ENCODE measurements at places on chromosomes 6 and 20.

- no peak for DNase-seq
Measured at GRCh38 chr6:63573899-63574553, 1.7 kb downstream of the LOC128125822 start.

- DNase-seq = no peak
Measured at GRCh38 chr6:137452333-137452894, 41.8 kb downstream of the OLIG3 start.

GRCh38 chr20:62437496-62437895 is 10.2 kb upstream of the RBBP8NL start:
- no peak for DNase-seq

DNA sequence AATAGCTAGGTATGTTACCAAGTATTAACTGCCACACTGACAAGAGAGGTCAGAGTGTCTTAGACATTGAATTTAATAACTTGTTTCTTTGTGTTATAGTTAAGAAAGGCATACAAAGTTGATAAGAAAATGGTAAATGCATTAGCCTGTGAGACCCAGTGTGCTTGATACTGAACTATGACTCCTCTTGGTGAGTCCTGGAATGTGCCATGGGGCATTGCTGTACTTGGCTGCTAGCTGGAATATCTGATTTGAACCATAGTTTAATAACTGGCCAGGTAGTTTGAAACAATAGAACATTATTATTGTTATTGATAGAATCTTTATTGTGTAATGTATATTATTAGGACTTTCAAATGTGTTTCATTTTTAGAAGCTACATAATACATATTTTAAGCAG is 70.0 kb downstream of the ZFAND3 start:
- no peak for DNase-seq

DNA sequence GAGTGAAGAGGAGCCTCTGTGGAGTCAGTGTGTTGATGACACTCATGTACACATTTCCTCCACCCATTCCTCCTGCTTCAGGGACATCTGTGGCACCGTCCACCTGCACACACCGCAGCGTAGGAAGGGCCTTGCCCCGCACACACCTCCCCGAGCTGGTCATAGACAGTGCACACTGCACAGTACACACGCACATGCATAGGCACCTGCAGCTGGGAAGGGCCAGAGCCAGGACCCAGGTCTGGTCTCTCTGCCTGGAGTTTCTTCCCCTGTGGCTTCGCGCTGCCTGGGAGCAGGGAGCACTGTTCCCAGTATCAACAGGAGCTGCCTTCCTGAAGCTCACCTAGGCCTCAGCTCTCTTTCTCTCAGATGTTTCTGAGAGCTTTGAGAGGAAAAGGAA is 340.5 kb downstream of the TAF4 start:
- DNase-seq = no peak

- no peak for DNase-seq
Measured at GRCh38 chr6:169802790-169803189, 51.4 kb downstream of the ERMARD start.

- DNase-seq = no peak
Measured at GRCh38 chr6:135938576-135939207, 87.2 kb downstream of the PDE7B start.

DNA sequence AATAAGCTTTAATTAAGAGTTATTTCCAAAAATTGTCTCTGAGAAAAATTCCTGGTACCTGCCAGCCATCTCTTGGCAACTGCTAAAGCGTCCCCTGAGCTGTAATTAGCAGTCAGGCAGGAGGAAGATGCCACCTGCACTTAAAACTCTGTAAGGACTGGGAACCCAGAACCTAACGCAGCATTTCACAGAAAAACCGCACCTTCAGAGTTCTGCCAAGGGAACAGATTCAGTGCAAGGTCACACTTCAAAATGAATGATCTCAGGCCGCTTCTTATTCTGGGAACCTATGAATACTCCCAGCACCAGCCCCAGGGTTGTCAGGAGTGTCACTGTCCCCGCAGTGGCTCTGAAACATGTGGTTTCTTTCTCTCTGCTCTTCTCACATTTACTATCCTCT is 36.7 kb downstream of the INSM1 start:
- DNase-seq = no peak

GRCh38 chr6:3271756-3272155 is 13.0 kb downstream of the PSMG4 start:
- no peak for DNase-seq

DNA sequence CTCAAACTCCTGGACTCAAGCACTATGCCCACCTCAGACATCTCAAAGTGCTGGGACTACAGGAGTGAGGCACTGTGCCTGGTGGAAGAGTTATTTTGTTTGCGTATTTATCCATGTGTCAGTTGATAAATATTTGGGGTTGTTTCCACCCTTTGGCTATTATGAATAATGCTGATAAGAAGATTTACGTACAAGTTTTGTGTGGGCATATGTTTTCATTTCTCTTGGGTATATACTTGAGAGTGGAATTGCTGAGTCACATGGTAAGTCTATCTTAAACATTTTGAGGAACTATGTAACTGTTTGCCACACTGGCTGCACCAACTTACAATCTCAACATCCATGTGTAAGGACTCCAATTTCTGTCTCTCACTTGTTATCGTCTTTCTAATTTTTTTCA is 200.3 kb downstream of the RNGTT start:
- no peak for DNase-seq

- peak; percentile 75 for DNase-seq
Measured at GRCh38 chr6:122491919-122492555, 20.4 kb upstream of the SERINC1 start.

- DNase-seq = no peak
Measured at GRCh38 chr6:144335311-144335861, 50.3 kb downstream of the UTRN start.

DNA sequence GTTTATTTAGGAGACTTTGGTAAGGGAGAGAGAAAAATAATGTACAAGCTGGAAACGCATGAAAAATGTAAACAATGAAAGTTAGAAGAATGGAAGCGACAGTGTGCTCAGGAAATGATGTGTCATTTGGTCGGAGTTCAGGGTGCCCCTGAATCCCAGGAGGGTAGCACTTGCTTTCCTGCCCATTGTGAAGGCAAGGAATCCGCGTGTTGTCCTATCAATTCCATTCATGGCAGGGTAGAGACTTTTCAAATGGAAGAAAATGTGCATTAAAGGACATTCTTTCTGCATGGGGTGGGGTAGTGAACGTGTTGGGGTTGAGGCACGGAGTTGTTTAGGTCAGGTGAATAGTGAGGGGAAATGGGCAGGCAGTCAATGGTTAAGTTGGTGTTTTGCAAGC is 33.7 kb downstream of the GCNT2 start:
- DNase-seq = no peak

DNA sequence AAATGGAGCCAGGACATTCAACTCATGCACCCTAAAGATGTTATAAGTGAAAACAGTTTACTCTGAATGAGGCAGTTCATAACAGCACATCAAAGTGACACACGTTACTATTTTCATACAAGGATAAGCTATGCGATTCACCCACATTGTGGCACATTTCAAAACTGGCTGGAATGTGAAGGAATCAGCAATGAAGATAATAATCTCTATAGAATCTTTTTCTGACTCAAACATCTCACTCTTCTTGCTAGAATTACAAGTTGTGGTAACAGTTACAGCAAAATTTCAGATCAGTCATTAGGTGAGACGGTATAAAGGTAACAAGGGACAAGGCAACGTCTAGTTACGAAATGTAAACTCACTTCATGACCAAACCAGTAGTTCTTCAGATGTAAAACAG is 17.5 kb downstream of the TMEM244 start:
- no peak for DNase-seq

DNA sequence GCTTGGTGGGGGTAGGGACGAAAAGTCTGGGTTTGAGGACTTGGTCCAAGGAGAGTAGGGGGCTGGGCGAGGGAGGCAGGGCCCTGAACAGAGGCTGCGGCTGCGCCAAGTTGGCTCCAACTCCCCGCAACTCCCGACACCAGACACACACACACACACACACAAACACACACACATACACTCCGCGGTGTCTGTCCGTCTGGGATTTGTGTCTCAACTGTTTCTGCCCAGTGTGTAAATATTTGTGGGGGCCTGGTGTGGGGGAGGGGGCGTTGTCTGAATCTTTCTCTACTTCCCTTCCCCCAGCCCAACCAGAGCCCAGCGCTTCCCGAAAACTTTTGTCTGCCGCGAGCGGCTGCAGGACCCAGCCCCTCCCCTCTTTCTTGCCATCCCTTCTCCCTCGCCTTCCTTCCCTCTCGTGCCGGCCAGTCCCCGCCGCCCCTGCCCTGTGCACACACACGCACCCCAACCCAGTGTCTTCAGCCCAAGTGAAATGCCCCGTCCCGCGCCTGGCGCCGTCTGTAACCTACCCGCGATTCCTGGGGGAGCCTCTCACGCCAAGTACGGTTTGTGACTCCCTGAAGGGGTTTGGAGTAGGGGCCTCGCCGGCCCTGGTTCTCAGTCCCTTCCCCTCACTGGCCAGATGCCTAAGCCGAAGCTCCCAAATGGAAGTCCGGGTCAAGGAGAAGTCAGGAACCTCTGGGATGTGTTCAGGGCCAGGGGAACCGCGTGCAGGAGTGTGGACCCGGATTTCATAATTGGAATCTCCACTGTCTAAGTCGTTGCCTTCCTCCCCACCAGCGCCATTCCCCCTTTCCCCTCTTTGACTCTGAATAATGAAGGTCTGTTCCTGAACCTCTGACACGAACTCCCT is 904 bp downstream of the MDFI start:
- no peak for DNase-seq

DNA sequence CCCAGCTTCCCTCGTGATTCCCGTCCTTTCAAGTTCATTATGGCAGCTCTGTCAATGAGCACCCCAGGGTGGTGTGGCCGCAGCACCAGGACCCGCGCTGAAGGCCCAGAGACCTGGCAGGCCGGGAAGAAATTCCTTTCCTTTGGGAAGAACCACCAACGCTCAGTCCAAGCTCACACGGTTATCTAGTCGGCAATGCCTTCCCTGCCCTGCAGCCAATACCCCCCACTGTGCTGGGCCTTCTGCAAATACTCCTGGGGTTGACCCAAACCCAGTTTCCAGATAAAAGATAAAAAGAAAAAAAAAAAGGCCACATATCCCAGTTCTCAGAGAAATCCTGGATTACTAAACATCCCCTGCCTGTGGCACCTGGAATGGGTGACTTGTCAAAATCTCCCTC is 28.7 kb downstream of the PXDC1 start:
- DNase-seq = no peak

GRCh38 chr6:32182555-32182981 is 1.5 kb downstream of the AGER start:
- DNase-seq = no peak

DNA sequence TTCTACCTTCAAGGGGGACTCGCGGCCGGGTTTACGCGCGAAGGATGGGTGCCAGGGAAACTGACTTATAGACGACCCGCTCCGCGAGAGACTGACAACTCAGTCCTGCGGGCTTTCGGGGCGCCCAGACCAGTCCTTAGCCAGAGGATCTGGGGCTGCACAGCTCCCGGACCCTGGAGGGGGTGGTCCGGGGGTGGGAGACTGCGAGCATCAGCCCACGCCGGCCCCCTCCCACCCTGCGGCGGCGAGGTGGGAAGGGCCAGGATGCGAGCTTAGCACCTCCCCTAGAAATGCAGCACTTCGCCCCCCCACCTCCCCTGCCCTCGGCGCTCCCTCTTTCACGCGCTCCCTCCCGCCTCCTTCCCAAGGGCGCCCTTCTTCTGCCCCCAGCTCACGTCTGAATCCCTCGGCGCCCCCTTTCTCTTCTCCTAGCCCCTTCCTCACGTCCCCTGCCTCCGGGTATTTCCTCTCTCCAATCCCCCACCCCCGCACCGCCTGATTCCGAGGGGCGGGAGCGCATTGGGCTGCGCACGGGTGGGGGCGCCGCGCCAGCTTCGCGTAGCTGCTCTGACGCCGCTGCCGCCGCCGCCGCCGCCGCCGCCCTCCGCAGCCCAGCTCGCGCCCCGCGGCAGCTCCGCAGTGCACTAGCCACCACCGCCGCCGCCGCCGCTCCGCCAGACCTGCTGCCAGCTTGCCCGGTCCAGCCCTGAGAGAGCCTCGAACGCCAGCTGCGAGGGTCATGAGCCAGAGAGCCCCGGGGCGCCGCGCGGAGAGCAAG is at the start of gene SLC32A1:
Gene SLC32A1 (plus strand): TSS at position 639 of the 778 bp plus-strand sequence. CDS start 239 bp downstream, outside the sequence.
- no peak for DNase-seq

- no peak for DNase-seq
Measured at GRCh38 chr20:45094201-45094600, 6.7 kb downstream of the KCNS1 start.

- peak; percentile 61 for DNase-seq
Measured at GRCh38 chr6:132715204-132715603, 1.3 kb upstream of the VNN1 start.

GRCh38 chr20:58605292-58606065 is 45.6 kb upstream of the STX16 start:
- DNase-seq = no peak

DNA sequence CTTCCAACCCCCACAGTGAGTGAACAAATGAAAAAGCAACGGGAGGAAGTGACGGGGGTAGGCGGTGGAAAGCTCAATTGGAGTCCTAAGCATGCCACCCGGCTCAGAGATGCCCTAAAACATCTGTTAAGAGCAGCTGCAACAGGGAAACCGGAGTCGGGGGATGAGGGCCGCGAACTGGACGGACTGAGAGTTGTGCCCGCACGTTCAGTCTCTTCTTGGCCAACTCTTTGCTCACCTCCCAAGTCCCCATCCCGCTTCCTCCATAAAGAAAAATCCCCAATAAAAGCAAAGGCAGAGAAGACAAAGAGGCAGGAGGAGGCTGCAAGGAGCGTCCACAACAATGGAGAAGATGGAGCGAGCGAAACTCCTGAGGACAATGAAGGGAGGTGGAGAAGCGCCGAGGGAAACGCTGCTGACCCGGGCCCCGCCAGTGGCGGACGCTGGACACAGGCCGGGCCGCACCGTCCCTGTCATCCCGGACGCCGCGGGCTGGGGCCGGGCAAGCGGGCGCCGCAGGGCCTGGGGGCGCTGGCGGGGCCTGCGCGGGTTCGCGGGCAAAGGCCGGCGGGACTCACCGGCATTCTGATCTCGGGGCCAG is 600 bp downstream of the SEC63 start:
- no peak for DNase-seq

DNA sequence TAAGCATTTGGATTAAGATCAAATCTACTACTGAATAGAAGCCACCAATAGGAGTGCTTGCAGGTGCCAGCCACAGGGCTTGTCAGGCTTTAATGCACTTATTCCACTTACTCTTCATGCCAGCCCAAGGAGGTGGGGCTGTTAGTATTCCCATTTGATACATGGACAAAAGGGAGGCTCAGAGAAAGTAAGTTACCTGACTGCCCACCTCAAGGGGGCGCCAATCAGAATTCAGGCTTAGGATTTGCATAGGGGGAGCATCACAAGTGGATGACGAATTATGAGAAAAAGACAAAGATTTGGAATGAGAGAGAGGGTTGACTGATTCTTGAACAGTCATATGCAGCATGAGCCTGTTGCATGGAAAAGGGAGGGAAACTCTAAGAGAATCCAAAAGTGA is 188.4 kb upstream of the TSHZ2 start:
- DNase-seq = no peak
